ENCODE measurements at places on chromosomes 11 and 22.

GRCh38 chr22:26581633-26582168 is 8.2 kb downstream of the TPST2 start:
- DNase-seq: no peak

DNA sequence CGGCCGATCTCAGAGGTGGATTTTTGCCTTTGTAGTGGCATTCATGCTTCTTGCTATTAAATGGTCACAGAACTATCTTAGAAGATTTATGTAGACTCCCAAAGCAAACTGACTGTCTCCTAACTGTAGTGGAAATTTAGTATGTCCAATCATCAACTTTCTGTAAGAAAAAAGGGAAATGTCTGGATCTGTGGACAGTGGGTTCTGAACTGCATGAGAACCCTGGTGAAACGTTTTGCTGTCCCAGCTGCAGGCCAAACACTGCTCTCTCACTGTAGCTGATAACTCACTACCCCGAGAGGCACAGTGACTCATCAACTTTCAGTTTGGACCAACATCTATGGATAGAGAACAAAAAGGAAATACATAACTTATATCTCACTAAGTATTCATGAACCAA is 387.1 kb downstream of the SOX6 start:
- no peak for DNase-seq

- DNase-seq: no peak
These were observed 16.5 kb downstream of the PSMD13 start for GRCh38 chr11:253160-253885.

GRCh38 chr11:68974421-68975194 is 6.2 kb downstream of the MRGPRD start:
- DNase-seq: no peak

DNA sequence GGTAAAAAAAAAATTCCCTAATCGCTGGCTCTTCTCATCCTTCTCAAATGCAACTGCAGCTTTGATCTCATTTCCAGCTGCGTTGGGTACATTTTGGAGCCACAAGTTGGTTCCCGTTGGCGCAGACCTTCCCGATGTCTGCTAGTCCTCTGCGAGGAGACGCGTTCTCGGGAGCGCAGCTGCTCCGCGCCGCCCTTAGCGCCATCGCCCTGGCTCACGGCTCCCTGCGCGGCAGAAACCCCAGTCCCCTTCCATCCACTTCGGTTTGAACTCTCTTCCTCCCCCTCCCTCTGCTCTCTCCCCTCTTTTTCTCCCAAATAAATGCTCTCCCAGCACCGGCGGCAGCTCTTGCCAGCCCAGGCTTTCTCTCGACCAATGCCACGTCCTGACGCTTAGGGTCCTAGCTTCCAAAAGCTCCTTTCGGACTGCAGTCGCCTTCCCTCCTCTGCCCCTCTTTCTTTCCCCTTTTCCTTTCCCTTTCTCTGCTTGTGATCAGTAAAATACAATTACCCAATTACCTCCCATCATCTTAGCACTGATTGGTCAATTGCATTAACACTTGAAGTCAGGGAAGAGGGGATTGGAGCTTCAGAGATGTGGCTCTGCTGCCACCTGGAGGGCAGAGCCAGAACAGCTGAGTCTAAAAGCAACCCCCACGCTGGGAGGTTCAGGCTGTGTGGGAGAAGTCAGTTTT is 1165.7 kb downstream of the LRRC4C start:
- DNase-seq: no peak

DNA sequence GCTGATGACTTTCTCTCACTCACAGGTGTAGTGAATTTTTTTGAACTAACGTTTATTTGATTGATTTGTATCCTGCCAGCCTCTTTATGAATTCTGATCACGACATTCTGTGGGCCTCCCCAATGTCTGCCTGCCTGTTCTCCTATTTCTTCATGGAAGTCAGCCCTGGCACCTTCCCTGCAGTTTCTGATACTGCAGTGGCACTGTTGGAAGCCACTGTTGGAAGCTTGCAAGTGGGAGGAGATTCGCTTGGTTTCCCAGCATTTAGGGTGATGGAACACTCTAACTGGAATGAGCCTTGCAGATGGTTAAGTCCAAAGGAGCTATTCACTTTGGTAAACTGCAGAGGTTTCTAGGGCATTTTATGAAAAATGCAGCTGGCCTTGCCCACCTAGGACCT is 1.3 kb upstream of the THY1 start:
- no peak for DNase-seq

DNA sequence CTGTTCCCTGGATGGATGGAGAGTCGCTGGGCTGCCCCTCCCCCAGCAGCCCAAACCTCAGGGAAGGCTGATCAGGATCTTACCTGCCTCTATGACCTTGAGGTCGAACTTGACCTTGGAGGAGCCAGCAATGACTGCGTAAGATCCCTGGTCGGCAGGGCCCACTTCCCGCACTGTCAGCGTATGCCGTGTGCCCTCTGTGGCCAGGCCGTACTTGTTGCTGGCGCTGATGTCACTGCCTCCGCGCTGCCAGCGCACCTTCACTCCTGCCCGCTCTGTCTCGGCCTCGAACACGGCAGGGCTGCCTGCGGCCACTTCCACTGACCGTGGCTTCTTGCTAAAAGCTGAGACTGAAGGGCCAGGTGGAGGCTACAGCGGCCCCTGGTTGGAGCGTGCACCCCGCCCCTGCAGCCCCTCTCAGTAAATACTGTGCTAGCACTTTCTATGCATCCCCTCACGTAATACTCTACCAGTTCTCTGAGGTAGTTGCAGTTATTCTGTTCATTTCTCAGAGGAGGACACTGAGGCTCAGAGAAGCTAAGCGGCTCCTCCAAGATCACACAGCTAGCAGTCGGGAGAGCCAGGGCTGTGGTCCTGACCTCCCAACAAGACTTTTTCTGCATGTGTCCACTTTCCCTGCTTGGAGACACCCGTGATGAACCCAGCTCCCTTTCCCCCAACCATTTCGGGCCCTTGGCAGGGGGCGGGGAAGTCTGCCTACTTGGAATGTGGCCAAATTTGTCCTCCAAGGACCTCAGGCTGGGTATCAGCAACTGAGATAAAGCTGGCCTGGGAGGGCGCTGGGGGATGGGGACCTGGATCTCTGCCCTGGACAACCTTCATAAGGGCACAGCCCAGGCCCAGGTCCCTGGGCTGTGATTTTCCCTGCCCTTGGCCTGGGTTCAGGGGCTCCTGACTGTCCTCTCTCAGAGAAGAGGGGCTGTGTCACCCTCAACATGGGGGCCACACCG is 1.1 kb downstream of the MYBPC3 start:
- DNase-seq: no peak

DNA sequence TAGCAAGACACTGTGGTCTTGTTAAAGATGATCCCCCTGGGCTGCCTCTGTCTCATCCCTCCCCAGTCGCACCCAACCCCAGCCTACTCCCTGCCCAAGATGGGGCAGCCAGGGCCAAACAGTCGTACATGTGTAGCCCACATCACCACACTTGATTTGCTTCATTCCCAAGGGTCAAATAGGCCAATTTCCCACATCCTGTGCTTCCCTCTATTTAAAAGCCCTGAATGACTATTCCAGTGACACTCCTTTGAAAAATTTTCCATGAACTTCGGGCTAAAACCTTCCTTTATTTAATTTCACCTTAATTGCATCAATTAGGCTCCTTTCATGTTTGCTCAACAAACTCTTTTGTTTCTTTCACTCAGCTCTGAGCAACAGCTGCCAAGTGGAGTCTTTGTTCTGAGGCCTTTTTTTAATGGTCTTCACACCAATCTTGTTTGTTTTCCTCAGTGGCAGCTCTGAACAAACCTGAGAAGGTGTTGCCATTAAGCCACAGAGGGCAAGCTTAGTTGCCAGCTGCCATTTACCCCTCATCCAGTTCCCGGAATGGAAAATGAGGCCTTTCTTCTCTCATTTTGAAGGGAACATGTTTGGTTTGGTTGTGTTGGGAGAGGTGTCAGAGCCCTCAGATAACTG is 126.9 kb downstream of the APIP start:
- no peak for DNase-seq

- no peak for DNase-seq
These were observed 45.7 kb downstream of the SHISAL1 start for GRCh38 chr22:44266796-44267760.

- DNase-seq: no peak
These were observed 17.0 kb downstream of the HMGXB4 start for GRCh38 chr22:35274154-35274871.

DNA sequence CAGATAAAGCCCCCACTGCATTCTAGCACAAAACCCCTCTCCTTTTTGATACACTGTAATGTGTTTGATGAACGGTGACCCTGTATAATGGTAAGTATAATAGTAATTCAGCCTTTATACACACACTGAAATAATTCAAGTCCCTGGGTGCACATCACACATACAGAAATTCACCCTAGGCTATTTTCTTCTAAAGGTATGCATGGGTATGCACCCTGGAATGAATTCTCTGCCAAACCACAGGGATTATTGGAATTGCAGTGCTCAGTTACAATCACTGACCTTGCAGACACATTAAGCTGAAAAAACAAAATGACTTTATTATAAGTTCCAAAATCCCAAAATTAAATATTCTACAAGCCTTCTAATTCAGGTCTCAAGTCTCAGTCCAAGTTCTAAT is 245.9 kb upstream of the FAT3 start:
- no peak for DNase-seq

GRCh38 chr11:74686792-74687191 is 44.4 kb downstream of the CHRDL2 start:
- DNase-seq: no peak

DNA sequence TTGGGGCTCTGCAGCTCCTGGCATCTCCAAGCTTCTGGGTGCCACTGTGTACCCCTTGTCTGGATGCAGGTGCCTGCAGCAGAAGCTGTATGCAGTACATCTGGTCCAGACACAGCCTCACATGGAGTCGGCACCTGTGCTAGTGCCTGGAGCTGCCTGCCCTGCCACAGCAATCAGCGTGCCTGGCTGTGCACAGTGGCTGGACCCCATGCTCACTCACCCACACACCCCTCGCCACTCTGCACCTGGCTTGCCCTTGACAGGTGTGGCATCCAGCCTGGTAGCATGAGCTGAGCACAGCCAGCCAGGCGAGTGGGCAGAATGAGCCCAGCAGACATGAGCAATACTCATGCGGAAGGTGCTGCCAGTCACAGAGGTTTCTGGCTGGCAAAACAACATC is 19.5 kb upstream of the OR6A2 start:
- DNase-seq: no peak

DNA sequence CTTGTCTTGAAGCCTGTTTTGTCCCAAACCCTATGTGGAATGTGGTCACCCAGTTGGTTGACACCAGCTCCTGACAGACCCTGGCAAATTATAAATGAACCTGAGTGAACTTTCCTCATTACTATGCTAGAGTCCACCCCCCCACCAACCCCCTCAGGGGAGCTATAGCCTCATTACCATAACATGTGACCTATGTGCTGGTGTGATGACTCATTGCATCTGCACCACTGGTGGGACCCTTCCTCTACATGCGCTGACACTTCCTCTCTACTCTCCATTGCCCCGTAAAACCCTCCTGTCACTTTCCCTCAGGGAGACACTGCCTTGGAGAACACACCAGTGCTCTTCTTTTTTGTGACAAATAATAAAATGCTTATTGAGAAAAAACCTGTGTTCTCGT is 105.0 kb upstream of the SESN3 start:
- no peak for DNase-seq

DNA sequence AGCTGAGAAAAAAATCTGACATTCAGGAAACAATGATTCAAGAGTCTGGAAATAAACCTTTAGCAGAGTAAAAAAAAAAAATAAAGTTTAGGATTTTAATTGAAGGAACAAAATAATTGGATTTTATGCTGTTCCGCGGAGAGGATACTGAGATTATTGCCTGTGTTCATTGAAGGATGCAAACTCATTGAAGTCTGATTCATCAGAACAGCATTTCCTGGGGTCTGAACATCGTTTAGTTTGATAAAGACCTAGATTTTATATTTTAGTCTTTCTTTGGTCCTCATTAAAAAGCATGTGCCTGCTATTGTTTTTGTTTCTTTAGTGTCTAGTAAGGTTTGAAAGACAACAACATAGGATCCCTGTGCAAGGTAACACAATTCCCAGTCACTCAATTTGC is 4.5 kb downstream of the TLCD5 start:
- no peak for DNase-seq

DNA sequence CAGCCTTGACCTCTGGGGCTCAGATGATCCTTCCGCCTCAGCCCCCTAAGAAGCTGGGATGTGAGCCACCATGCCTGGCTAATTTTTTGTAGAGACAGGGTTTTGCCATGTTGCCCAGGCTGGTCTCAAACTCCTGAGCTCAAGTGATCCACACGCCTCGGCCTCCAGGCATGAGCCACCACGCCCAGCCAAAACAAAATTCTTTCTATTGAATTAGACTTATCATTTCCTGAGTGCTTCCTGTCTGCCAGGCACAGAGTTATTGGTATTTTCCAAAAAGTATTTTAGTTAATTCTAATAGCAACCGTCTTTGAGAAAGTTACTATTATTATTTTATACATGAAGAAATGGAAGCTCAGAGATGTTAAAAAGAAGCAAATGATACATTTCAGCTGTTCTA is 61.4 kb upstream of the LMO2 start:
- DNase-seq: no peak

- no peak for DNase-seq
These were observed 55.7 kb downstream of the NRXN2 start for GRCh38 chr11:64667154-64667745.

GRCh38 chr11:59822989-59823566 is 12.5 kb upstream of the MRPL16 start:
- DNase-seq: no peak

DNA sequence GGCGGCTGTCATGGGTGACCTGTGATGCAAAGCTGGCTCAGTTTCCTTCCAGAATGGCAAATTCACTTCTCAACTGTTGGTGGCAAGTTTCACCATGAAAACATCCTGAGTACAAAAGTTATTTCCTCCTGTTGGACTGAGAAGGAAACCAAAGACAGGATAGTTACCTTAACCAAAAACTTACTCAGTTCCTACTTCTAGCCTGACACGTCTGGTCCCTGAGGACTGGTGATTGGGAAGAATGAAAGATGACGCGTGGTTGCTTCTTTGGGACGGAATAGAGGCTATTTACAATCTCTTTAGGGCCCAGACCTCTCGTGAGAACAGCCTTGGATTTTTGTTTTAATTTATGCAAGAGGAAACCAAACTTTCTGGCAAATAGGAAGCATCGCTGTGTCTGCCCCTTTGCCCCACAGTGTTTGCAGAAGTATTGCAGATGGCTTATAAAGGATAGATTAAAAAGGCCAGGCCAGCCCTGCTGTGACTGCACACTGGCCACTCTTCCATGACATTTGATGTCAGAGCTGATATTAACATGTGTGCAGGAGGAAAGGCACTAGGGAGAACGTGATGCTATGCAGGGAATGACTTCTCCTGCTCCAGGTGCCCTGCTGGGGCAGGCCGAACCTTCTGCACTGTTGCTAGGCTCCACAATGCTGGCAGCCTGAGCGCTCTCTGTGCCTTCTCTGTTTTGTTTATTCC is 7.6 kb downstream of the VPS26B start:
- no peak for DNase-seq

Measured in effector CD8-positive, alpha-beta T cell (primary cell).